Left lung (tissue), 14 donors: ENCODE measurements at places on chromosomes 1 and 21. TPM values are rescaled to one million over a fixed set of nuclear protein-coding genes. Genes with fewer than 3 reads are reported as not detected.

Gene NCAM2
- total RNA-seq: 19.7 TPM

Gene ACTL8
- total RNA-seq: not detected

Gene HPCAL4
- total RNA-seq: 1.9 TPM

Gene PACC1
- 11.6 TPM for total RNA-seq

Gene HTR6
- total RNA-seq: not detected

DNA sequence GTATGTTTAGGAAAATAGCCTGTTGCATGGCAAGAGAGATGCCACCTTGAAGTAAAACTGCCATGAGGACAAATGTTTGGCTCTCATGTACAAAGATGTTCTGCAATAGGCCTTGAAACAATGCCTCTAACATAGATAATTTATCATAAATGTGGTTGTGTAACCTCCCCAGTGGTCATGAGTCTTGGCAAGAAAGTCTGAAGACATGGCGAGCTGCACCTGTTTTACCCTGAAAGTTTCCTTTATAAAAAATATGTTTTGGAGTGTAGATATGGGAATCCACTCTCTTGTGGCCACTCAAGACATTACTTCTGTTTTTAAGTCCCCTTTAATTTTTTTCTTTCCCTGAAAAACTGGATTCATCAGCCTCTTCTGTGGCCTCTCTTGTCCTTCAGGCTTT lies 2217.1 kb downstream of the NCAM2 start:
- H3K4me1 ChIP-seq: no peaks in the 10 kb centered on the region
- no peak overlapping the region for H3K4me3 ChIP-seq
- H3K27ac ChIP-seq: no peak overlapping the region
- no peak for DNase-seq
- no peaks in the 10 kb centered on the region for H3K36me3 ChIP-seq

DNA sequence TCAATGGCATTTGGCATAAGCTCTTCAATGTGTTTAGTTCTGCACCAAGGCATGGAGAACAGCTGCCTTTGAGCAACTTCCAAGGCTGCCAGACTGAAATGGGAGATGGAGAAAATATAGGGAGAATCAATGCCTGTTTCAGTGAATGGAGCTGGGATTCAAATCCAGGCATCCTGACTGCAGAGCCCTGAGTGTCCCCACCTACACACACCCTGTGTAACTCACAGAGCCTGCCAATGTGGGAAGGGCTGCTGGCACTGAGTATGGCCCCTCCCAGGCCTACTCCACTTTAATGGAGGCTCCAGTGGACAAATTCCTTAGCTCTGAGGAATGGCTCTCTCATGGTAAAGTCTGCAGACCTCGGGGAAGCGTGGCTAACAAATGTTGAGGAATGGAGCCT lies 145.6 kb upstream of the TNR start:
- no peaks in the 10 kb centered on the region for H3K36me3 ChIP-seq
- H3K4me3 ChIP-seq: no peak overlapping the region
- no peak overlapping the region for H3K27ac ChIP-seq
- H3K27me3 ChIP-seq: no peaks in the 10 kb centered on the region

DNA sequence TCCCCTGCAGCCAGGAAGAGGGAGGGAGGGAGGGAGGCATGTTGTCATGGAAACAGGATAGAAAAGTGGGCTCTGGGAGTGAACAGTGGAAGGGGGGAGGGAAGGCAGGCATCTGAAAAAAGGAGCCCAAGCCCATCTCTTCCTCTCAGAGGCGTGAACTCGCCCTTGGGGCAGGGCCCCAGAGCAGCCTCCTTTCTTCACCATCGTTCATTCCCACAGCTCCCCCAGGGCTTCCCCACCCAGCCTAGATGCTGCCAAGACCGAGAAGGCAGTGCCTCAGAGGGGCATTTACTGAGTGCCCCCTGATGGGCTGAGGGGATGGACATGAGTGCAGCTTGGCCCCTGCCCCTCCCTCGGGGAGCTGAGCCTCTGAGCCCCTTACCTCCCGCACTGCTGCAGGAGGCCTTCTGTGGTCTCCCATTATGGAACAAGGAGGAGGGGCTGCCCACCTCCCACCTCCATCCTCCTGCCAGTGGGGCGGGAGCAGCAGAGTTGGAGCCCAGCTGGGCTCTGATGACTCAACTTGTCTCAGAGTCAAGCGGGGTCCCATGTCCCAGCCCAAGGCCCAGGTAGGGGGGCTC lies 39.1 kb upstream of the KIF21B start:
- no peaks in the 10 kb centered on the region for H3K36me3 ChIP-seq
- H3K27ac ChIP-seq: no peak overlapping the region
- H3K4me3 ChIP-seq: no peak overlapping the region
- no peak for DNase-seq
- no peaks in the 10 kb centered on the region for H3K27me3 ChIP-seq
- no peaks in the 10 kb centered on the region for H3K4me1 ChIP-seq

GRCh38 chr1:204885790-204886189 lies 15.1 kb downstream of the NFASC start:
- no peak overlapping the region for H3K27ac ChIP-seq
- peaks cover 29% of the 10 kb centered on the region for H3K27me3 ChIP-seq
- H3K4me1 ChIP-seq: no peaks in the 10 kb centered on the region

DNA sequence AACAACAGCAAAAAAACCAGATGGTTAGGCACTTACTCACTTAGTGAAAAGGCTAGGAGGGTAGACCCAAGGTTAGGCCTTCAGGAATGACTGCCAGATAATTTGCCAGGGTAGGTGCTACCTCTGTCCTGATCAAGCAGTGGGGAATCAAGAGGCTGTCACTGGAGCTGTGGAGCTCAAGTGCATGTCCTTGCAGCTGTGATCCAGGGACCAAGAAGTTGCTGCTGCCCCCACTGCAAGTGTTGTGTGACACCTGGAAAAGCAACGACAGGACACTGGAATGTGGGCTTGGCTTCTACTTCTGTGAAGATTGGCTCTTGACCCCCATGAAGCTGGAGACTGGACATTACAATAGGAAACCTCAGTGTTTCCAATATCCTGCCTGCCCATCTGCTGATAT lies 72.1 kb downstream of the PEX14 start:
- H3K27ac ChIP-seq: no peak overlapping the region
- H3K4me3 ChIP-seq: no peak overlapping the region
- H3K36me3 ChIP-seq: peaks cover 13% of the 10 kb centered on the region
- H3K27me3 ChIP-seq: no peaks in the 10 kb centered on the region

- peak within 1 kb of the TSS; percentile 73 for H3K4me3 ChIP-seq
- peak; percentile 89 for DNase-seq
- peaks cover 18% of the 10 kb centered on the region for H3K4me1 ChIP-seq
- H3K36me3 ChIP-seq: peaks cover 6% of the 10 kb centered on the region
- H3K27me3 ChIP-seq: no peaks in the 10 kb centered on the region
Measured at GRCh38 chr1:54406339-54407153, at the start of gene SSBP3. Gene SSBP3, minus strand, starts transcription at chr1:54406394.

GRCh38 chr1:186327331-186327730 lies 47.7 kb downstream of the TPR start:
- H3K27ac ChIP-seq: no peak overlapping the region
- no peaks in the 10 kb centered on the region for H3K4me1 ChIP-seq
- no peaks in the 10 kb centered on the region for H3K27me3 ChIP-seq

GRCh38 chr1:30927448-30927847 lies 18.9 kb upstream of the SDC3 start:
- H3K27me3 ChIP-seq: no peaks in the 10 kb centered on the region
- no peak for DNase-seq
- no peaks in the 10 kb centered on the region for H3K36me3 ChIP-seq
- no peak overlapping the region for H3K27ac ChIP-seq

DNA sequence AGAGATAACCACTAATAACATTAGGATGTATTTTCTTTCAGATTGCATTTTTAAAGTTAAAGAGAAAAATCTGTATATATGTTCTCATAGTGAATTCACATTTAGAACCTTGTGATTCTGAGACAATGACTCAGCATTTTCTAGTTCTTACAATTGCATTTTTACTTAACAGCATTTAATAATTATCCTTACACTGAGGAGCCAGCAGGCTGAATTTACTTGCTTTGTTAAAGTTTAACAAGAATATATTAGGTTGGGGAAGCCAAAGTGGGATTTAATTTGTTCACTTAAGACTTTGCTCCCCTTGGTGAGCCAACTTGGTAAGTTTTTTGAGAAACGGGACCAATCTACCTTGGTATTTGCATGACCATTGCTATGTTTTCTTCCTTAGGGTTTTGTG lies 4.5 kb downstream of the PATJ start:
- H3K36me3 ChIP-seq: no peaks in the 10 kb centered on the region
- H3K4me3 ChIP-seq: no peak overlapping the region
- H3K4me1 ChIP-seq: peaks cover 4% of the 10 kb centered on the region
- peak; percentile 3 for DNase-seq

GRCh38 chr1:54863267-54863665 lies 23.7 kb downstream of the DHCR24 start:
- H3K27ac ChIP-seq: no peak overlapping the region
- H3K4me3 ChIP-seq: no peak overlapping the region
- peaks cover 2% of the 10 kb centered on the region for H3K4me1 ChIP-seq
- H3K27me3 ChIP-seq: no peaks in the 10 kb centered on the region

DNA sequence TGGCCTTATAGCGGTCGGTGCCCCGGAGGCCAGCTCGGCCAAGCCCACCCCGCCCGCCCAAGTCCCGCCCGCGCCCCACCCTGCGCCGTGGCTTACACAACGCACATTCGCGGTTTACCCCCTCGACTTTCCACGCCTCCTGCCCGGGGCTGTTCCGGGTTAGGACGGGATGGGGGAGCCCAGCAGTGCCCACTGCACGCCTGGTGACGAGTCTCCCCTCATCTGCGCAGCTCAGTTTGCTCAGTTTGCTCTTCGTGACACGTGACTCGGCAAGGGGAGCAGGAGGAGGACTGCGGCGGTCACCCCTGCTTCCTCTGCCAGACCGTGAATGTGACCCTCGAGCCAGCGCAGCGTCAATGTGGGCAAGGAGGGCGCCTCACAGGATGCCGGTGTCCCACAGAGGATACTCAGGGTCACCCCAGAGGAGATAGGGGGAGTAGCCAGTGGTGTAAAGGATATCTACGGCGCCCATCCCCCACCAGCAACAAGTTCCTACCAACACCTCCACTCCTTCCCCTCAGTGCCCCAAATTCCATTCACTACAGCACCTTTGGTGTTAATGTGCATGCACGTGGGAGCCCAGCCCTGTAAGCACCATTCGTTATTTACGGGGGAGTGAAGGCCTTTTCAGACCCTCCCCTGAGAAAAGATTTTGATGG lies 350 bp upstream of the S100A6 start:
- peak overlapping the region; percentile 99 for H3K27ac ChIP-seq
- H3K27me3 ChIP-seq: no peaks in the 10 kb centered on the region
- peaks cover 13% of the 10 kb centered on the region for H3K4me1 ChIP-seq
- DNase-seq: peak; percentile 71
- no peaks in the 10 kb centered on the region for H3K36me3 ChIP-seq

- H3K36me3 ChIP-seq: no peaks in the 10 kb centered on the region
- H3K27ac ChIP-seq: no peak overlapping the region
- no peak for DNase-seq
Measured at GRCh38 chr1:14759042-14759818, 160.7 kb downstream of the KAZN start.

GRCh38 chr1:205450448-205450847 lies 5.4 kb downstream of the BLACAT1 start:
- no peak for DNase-seq
- H3K4me3 ChIP-seq: no peak overlapping the region
- H3K27me3 ChIP-seq: peaks cover 62% of the 10 kb centered on the region
- H3K27ac ChIP-seq: no peak overlapping the region
- no peaks in the 10 kb centered on the region for H3K4me1 ChIP-seq

GRCh38 chr1:217135987-217136894 lies 413.0 kb upstream of the ESRRG start:
- H3K36me3 ChIP-seq: no peaks in the 10 kb centered on the region
- H3K4me3 ChIP-seq: peak overlapping the region; percentile 33
- peak; percentile 50 for DNase-seq
- peaks cover 99% of the 10 kb centered on the region for H3K27me3 ChIP-seq
- no peak overlapping the region for H3K27ac ChIP-seq

DNA sequence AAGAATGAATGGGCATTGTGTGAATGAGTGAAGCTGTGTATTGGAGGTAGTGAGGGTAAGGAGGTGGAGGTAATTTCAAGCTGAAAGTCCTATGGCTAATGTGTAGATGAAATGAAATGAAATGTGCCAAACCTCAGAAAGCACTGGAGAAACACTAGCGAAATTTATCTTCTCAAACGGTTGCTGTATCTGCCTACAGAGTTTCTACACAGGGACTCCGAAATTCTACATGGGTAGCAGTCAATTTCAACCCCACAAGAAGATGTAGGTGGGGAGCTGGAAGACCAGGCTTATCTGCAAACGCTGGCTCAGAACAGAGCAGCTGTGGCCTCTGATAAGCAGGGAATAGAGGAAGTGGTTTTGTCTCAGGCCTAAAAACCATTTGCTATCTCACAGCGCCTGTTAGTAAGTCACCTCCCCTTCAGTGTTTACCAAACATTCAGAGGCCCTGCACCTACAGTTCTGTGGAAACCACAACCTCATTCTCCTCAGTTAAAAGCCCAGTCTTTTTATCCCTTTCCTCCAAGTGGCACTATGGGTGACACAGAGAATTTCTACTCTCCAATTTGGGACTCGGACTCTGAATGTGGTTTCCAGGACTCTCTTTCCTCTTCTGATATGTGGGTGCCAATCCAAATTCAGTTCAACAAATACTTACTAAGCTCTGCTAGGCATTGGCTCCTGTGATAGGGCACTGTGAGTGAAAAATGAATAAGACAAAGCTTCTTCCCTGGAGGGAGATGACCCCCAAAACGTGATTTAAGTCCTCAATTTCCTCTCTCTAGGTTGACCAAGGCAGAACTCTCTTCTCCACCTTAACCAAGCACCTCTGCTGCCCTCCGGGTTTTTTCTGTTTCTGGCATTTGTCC lies 17.2 kb upstream of the SLAMF6 start:
- no peak overlapping the region for H3K27ac ChIP-seq
- no peak overlapping the region for H3K4me3 ChIP-seq
- H3K27me3 ChIP-seq: no peaks in the 10 kb centered on the region

DNA sequence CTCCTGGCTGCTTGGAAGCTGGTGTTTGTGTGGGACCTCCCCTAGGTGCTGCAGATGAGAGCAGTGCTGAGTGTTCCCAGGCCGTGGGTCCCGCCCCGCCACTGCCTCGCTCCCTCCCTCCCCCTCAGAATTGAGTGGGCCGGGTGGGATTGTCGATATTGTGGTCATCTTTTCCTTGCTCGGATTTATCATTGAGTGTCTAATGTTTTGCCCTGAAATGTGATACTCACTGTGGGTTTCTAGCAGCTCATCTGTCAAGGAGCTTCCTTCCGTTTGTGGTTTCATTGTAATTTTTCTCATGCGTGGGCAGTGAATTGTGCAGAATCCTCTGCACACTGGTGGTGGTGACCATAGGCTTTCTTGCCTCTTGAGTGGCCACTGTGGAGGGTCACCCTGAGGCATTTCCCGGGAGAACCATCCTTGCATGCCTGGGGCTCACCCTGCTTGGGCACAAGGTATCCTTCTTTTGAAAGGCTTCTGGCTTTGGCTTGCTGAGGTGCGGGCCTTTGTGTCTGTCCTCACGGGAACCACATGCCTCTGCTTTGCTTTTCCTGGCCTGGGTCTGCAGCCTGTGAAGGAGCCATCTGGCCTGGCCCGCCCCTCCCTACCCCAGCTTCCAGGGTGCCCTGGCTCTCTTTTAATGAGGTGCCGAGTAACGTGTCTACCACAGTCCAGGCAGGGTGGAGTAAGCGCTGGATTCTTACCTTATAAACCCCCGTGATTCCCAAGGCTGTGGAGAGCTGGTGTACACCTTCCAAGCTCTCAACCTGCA lies 25.6 kb downstream of the SLX9 start:
- no peak overlapping the region for H3K4me3 ChIP-seq
- no peak for DNase-seq
- H3K36me3 ChIP-seq: no peaks in the 10 kb centered on the region
- H3K27me3 ChIP-seq: no peaks in the 10 kb centered on the region
- H3K27ac ChIP-seq: no peak overlapping the region

- no peaks in the 10 kb centered on the region for H3K36me3 ChIP-seq
Measured at GRCh38 chr1:77556045-77556444, 126.4 kb downstream of the ZZZ3 start.
